Cerebellar nuclear complex (tissue), 1 donor: ENCODE measurements at places on chromosomes 1 and 21.

DNA sequence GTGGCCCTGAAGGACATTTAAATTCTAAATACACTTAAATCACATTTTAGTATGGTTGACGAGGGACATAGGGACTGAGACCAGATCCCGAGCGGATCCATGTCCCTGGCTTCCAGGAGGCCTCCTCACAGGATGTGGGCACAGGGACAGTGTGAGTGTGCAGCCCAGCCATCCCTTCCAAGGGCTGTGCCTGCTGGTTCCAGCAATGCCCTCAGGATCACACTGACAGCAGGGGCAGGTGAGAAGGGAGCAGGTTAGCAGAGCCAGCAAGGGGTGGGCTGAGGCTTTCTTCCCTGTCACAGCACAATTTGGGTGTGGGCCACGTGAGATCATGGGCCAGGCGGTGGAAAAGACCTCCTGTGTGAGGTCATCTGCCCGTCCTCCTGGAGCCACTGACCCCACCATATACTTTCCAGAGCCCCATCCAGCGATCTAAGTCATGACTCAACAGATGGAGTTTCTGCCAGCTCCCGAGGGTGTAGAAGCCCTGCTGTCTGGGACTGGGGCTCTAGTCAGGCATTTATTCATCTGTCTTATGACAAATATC is 37.0 kb upstream of the PRSS38 start:
- no peak for DNase-seq

DNA sequence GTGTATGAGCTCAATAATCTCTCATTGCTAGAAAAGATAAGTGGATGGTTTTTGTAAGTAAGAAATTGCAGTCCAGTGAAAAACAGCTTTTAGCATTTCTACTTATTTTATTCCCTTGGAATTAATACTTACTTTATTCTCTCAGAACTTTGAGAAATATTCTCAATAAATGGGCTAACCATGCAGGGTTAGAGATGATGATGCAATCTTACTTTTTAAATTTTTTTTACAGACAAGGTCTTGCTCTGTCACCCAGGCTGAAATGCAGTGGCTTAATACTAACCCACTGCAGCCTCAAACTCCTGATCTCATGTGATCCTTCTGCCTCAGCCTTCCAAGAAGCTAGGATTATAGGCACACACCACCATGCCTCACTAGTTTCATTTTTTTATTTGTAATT is 440.8 kb upstream of the ZP4 start:
- no peak for DNase-seq

DNA sequence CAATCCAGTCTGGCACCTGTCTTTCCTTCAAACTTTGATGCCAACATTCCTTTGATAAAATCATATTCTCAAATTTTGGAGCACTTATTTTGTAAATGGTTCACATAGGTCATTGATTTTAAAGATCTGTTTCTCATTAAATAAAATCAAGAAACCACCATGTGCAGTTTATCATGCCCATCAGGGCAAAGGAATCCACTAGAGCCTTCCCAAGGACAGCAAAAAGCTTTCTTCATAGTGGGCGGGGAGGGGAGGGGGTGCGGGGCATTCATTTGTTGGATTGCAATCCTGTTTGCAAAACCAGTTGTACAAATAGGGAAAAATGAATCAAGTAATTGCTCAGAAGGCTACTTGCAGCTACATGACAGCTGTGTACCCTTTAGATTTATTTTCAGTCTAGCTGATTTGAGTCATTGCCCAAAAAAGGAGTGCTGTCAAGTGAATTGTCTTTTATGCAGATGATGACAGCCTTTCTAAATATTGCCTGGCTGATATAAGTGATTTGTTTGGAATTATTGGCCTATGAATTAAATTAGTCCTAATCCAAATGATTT is 23.0 kb downstream of the LRRC8B start:
- DNase-seq: no peak

DNA sequence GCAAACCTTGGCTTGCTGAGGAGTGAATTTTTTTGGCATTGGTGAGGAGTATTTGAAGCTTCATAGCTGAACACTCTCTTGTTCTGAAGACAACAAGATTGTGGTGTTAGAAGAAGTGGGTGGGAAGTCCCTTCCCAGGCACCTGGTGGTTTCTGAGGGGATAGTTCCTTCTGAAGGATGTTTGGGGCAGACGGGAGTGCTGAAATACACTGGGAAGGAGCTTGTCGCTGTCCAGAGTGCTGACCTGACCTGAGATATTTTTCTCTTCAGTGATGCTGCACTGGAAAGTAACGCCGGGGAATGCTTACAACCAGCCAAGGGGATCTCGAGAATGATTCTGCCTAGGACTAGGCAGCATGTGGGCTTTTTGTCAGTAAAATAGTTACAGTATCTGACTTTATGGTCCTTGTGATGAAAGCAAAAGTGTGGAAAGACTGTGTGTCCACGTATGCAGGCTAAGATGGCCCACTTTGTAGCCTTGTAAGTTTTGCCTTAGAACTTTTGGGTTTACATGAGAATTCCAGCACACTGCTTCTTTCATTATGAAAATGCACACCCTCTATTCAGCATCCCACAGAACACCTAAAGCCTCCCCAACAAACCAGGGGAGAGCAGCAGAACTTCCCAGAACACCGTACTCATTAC is 33.1 kb upstream of the NFASC start:
- no peak for DNase-seq

GRCh38 chr1:201706109-201706508 is 122.8 kb upstream of the IPO9 start:
- DNase-seq: no peak
